ENCODE measurements at places on chromosomes 7 and 10.
A peak's percentile ranks its signal among the peaks of the same experiment; 100 is the strongest.

- no peak for DNase-seq
Measured at GRCh38 chr7:94933256-94933990, 26.0 kb downstream of the PPP1R9A start.

DNA sequence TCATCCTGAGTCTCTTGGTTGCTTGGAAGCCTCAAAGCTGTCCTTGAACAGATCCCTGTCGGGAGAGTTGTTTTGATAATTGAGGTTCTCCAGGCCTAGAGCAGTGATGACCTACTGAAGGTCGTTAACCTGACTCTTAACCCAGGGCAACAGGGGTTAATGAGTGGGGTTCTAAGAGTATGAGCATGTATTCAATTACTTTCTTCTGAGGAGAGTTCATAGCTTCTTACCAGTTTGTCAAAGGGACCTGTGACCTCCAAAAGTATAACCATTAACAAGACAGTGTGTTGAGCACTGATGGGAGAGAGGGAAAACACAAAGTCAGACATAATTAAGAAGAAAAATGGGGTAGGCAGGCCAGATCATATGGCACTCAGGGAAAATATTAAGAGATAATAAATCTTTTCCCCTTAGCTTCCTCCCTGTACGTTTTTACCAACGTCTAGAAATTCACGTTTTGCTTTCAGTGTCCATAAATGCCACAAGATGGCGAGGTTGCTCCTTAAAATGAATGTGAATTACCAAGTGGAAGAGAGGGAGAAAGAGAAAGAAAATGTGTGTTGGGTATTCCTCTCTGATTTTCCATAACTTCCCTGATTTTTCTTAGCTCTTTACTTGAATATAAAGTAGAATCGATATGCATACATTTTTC is 97.6 kb downstream of the SUGCT start:
- DNase-seq, result no peak

GRCh38 chr10:112790921-112791320 is 159.1 kb upstream of the TCF7L2 start:
- DNase-seq, result no peak

- no peak for DNase-seq
Measured at GRCh38 chr7:149783386-149784250, 10.2 kb upstream of the ZNF467 start.

- DNase-seq, result no peak
Measured at GRCh38 chr7:70027867-70028266, 429.6 kb downstream of the AUTS2 start.

- DNase-seq, result no peak
Measured at GRCh38 chr10:111130471-111130870, 53.6 kb downstream of the ADRA2A start.

DNA sequence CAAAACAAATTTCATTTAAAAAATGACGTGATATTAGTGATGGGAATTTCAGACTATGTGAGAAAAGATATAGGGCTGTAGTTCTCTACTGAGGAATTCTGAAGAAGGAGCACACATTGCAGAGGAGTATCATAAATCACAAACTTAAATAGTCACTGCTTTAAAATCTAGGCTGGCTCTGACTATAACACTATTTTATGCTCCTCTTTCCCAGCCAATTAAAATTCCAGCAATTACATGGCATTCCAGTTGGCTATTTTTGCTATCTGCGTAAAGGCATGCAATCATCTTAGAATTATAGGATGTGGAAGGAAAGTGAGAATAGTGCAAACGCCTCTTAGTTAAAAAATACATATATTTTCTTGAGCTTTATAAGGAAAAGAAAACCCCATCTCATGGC is 123.1 kb downstream of the GNAI1 start:
- no peak for DNase-seq

- peak; percentile 34 for DNase-seq
Measured at GRCh38 chr7:157412021-157412443, 75.2 kb downstream of the DNAJB6 start.

DNA sequence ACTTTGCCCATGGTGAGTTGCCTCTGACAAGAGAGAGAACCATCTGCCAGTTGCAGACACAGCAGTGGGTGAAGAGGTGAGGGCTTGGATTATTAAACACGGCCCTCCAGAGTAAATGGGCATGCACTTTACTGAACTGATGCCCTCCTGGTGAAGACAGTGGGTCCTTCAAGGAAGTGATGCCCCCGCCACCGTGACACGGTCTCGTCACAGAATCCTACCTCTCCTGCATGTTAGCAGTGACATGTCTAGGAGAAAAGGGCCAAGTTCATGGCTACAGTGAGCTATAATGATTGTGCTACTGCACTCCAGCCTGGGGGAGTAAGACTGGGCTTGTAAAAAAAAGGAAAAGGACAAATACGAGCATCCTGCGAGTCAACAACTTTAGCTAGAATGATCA is 2.4 kb downstream of the BNIP3 start:
- no peak for DNase-seq

- DNase-seq, result no peak
Measured at GRCh38 chr7:4706384-4707216, 24.5 kb downstream of the FOXK1 start.

- DNase-seq, result no peak
Measured at GRCh38 chr10:43339136-43339535, 32.3 kb upstream of the FXYD4 start.

GRCh38 chr10:5665373-5666007 is 905 bp downstream of the ASB13 start:
- DNase-seq, result no peak

DNA sequence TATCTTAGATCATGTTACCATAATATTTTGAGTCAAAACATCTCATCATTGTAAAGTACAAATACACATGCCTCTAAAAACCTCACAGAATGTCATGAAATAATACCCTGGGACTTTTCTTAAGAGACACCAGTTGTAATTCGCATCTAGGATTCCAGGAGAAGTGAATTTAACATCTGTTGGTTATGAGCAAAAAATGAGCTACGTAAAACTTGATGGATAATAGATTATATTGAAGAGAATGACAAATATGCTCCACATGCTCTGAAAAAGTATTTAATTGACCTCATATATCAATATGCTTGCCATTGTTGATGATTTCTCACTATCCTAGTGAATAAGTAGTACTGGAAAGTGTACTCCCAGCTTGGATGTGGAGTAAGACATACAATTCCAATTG is 227.0 kb downstream of the BBS9 start:
- DNase-seq, result no peak

GRCh38 chr10:23186697-23187096 is 5.4 kb upstream of the PTF1A start:
- DNase-seq, result no peak

DNA sequence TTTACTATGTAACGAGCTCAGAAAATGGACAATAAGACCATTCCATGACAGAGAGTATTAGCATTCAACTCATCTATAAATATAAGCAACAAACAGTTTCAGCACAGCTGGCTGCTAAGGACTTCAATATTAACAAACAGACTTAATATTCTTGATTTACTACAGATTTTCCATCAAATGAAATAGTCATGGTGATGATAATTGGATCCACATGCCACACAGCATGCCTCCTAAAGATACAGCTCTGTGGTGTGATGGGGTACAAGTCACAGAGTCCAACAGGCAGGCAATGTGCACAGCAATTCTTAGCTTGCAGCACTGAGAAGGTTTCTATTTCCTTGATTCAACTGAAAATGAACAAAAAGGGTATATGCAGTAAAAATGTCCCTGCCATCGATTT is 54.0 kb downstream of the DOCK4 start:
- no peak for DNase-seq

GRCh38 chr7:71566991-71567390 is 435.0 kb downstream of the GALNT17 start:
- no peak for DNase-seq

DNA sequence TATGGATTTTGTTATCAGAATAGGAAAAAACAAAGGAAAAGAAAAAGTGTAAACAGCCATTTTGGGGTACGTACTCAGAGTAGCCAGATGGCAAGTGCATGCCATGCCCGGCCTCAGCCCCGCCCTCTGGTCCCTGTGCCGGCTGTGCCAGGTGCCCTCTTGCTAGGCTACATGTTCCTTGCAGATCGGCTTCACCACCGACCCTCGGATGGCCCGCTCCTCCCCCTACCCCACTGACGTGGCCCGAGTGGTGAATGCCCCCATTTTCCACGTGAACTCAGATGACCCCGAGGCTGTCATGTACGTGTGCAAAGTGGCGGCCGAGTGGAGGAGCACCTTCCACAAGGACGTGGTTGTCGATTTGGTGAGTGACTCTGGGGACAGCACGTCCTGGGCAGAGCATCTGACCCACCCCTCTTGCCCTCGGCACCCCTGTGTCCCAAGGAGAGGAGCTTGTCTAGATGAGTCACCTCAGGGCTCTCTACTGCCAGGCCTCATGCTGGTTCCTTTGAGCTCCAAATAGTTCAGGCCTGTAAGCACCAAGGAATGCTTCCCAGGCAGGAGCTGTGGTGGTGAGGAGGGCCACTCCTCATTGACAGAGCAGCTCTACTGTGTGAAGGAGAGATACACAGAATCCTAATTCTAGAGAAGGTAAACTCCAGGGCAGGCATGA is 54.9 kb upstream of the ZMIZ2 start:
- DNase-seq, result no peak

DNA sequence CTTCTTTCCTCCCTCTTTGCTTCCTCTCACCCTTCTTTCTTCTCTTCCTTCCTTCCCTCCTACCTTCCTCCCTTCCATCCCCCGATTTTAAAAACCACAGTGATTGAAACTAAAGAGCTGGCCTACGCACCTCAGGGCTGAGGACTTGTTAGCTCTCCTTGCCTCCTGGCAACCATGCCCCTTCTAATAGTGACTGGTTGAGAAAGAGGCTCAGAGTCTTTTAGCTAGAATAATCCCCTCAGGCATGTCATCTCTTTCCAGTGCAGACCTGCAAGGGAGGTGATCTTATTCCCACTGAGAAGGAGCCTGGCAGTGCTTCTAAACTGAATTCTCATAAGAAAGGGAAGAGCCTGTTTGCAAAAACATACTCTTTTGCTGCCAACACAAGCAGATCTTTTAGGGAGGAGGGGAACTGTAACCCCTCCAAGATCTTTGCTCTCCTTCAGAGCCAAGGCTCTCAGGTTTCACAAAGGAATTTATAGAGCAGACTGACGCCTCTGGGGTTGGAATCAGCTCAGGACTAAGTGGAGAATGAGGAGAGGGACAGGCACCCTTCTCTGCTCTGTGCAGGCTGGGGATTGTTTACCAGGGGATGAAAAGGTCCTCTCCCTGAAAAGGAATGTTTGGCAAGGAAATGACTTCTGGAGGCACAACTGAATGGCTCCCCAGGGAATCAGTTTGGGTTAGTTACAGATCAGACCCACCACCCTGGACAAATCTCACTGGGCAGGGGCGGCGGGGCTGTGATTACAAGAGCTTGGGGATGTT is 9.4 kb upstream of the ANKRD1 start:
- no peak for DNase-seq

DNA sequence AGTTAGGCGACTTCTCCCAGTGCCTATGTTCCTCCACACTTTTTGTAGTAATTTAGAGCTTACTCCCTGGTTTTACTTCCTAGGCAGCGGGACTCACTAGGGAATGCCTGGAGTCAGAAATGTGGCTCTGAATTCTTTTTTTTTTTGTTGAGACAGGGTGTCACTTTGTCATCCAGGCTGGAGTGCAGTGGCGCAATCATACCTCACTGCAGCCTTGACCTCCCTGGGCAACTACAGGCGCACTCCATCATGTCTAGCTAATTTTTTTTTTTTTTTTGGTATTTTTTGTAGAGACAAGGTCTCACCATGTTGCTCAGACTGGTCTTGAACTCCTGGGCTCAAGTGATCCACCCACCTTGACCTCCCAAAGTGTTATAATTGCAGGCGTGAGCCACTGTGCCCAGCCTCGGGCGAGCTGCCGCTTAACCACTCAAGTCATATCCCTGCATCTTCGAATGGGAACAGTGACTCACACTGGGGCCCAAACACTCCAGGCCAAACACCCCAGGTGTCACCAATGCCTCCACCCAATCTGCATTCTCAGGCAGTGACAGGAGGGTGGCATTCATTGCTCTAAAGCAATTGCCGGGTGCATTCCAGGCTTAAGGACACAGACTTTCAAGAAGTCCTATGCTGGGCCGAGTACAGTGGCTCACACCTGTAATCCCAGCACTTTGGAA is 19.6 kb downstream of the RGS10 start:
- no peak for DNase-seq

GRCh38 chr7:133853706-133854276 is 273.3 kb upstream of the LRGUK start:
- no peak for DNase-seq

DNA sequence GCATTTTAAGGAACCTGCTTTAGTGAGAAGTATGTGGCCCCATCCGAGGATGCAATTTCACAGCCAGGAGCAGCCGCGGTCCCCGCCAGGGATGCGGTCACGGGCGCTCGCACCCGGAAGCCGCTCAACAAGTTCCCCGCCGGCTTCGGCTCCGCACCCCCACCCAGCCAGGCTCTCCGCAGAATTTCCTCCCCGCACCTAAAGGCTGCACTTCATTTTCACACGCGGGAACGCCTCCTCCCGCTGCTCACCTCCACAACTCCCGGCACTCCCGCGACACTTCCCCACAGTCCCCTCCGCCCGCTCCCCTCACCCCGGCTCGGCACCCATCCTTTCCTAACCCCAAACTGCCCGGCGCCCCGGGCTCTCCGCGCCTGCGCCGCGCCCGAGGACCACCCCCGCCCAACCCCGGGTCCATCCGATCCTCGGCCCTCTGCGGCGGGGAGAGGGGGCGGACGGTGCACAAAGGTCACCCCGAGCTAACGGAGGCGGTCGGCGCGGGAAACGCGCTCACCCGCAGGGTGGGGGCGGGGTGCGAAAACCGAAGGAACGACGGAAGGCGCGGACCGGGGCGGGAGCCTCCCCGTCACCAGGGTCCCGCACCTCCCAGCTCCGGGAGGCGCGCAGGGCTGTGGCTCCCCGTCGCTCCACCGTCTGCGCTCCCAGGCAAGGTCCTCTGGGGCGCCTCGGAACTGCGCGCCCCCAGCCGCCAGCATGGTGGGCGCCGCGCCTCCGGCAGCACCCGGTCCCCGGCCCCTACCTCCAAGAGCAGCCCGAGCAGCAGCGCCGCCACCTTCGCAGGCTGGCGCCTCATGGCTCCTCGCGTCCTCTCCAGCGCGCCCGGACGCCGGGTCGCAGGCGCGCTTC is 558 bp downstream of the VOPP1 start:
- DNase-seq, result peak; percentile 42

DNA sequence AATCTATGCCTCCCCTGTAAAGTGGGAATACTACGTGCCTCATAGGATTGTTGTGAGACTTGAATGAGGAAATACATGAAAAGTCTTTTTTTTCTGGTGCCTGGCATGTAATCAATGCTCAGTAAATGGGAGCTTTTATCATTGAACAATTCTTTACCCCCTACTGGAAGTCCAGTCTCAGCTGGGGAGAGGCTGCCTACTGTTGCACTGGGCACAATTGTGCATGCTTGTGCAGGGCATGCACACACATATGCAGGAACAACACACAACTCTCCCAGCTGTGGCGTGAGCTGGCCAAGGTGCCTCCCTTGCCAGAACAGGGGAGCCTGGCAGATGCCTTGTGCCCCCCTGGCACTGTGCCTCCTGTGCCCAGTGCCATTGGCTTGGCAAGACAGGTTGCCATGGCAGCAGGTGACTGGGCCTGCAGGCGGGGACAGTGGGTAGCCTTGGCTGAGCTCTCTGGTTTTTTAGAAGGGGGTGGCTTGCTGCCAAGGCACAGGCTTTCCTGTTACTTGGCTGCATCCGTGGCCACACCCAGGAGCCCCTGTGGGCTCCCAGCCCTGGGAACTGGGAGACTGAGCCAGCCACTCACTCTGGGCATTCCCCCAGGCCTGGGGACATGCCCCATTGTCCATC is 16.1 kb upstream of the PALD1 start:
- no peak for DNase-seq
